ENCODE measurements at places on chromosomes 12 and 14. TPM values are rescaled to one million over a fixed set of nuclear protein-coding genes. Genes with fewer than 3 reads are reported as not detected.

NAV3 gene
- 5.8 TPM for total RNA-seq

SLC17A8 gene
- not detected for total RNA-seq

RHEBL1 gene
- total RNA-seq = 0.24 TPM

DAO gene
- not detected for total RNA-seq

RHOJ gene
- 0.21 TPM for total RNA-seq

C12orf42 gene
- total RNA-seq = not detected

RNF212B gene
- total RNA-seq = not detected

NEUROD4 gene
- not detected for total RNA-seq

SERPINA5 gene
- not detected for total RNA-seq

SLC39A2 gene
- total RNA-seq = 0.48 TPM

RIMBP2 gene
- under 0.01 TPM for total RNA-seq

PIK3C2G gene
- under 0.01 TPM for total RNA-seq

RNASE3 gene
- total RNA-seq = not detected

Data from tracheal epithelial cell (primary cell).